ENCODE measurements at places on chromosomes 3 and 15.

GRCh38 chr3:114112696-114113095 is 56.2 kb downstream of the QTRT2 start:
- no peak for DNase-seq

- DNase-seq, result no peak
Observed at GRCh38 chr15:28051955-28052633, 47.0 kb downstream of the OCA2 start.

- DNase-seq, result no peak
Observed at GRCh38 chr15:72845981-72846383, 62.4 kb upstream of the ADPGK start.

DNA sequence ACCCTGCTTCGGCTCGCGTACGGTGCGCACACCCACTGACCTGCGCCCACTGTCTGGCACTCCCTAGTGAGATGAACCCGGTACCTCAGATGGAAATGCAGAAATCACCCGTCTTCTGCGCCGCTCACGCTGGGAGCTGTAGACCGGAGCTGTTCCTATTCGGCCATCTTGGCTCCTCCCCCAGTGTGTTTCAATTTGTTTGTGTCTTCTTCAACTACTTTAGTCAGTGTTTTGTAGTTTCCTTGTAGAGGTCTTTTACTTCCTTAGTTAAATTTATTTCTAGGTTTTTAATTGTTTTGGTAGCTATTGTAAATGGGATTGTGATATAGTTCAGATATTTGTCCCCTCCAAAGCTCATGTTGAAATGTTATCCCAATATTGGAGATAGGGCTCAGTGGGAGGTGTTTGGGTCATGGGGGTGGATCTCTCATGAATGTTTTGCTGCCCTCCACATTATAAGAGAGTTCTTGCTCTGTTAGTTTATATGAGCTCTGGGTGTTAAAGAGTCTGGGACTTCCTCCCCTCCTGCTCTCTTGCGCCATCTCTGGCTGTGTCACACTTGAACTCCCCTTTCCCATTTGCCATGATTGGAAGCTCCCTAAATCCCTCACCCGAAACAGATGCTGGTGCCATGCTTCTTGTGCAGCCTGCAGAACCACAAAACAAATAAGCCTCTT is 304.4 kb downstream of the DOCK3 start:
- DNase-seq, result no peak

GRCh38 chr3:184669578-184669977 is 42.3 kb downstream of the MAGEF1 start:
- no peak for DNase-seq

DNA sequence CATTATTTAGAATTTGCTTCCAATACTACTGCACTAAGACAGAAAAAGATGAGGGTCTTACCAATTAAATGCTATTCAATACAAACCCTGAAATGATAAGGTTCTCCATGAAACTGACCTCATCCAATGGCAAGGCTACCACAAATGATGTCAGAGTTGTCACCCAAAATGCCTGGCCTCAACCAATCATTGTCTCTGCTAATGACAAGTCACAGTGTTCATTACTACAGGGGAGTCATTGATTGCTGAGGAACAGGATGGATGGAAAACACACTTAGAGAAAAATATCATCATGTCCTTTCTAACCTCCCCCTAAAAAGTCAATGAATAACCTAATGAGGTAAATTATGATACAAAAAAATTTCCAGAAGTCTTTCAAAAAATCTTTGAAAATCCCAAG is 91.0 kb downstream of the FOXP1 start:
- no peak for DNase-seq

DNA sequence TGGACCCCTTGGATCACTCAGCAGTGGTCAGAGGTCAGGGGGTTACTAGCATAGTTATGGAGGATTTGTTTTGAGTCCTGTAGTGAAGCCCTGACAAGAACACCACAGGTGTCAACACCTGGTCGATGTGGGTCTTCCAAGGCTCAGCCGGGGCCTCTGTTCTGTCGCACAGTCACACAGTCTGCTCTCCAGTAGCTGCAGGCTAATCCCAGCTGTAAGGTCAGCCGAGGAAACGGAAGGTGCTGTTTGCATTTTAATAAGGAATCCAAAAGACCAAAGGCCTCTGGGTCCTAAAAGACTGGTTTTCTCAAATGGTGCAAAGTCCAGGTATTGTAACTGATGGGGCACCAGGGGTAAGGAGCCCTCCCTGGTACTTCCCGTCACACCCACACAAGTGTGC is 71.7 kb downstream of the RPLP1 start:
- no peak for DNase-seq

DNA sequence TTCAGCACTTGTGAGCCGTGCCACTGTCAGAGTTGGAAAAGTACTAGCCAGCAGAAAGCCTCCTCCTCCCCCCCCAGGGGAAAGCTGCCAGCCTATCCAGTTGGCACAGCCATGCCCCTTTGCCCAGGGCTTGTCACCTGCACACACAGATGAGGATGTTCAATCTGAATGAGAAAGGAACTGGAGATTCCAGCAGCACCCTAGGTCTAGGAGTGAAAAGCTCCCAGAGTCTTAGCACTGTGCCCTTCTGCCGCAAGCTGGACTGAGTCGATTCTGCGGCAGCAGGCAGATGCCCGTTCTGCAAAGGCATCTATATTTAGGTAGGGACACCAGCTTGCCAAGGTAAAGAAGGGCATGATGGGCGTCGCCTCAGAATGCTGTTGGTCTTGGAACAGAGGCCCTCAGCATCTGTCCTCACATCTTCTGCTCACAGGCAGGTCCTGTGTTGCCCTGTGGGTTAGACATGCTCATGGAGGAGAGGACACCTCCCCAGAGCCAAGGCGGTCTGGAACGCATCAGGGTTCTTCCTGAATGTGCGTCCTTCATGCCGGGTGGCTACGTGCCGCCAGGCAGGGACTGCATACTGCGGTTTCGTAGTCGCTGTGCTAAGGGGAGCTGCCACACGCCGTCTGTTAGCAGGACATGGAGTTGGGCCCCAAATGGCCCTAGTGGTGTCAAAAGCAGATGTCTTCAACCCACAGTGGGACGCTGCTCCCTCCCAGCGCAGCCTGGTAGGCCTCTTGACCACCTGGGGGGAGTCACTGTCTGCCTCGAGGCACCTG is 109.5 kb downstream of the VGLL4 start:
- no peak for DNase-seq

GRCh38 chr3:128349963-128350599 is 116.6 kb downstream of the DNAJB8 start:
- no peak for DNase-seq

DNA sequence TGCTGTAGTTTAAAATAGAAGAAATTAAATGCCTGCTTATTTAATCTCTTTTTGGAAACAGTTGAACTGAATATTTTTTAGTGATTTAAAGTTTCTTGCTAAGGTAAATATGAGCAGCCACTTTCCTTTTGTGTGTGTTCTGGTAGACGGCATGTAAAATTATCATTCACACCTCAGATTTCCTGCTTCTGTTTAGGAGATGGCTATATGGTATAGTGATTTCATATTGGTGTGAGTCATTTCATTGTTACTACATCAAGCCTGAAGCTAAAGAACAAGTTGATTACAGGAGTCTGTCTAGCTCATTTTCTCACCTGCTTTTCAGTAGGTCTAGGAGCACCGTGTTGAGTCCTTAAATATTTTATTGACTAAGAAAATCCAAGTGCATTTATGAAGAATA is 2.2 kb downstream of the LRCH3 start:
- peak; percentile 6 for DNase-seq

DNA sequence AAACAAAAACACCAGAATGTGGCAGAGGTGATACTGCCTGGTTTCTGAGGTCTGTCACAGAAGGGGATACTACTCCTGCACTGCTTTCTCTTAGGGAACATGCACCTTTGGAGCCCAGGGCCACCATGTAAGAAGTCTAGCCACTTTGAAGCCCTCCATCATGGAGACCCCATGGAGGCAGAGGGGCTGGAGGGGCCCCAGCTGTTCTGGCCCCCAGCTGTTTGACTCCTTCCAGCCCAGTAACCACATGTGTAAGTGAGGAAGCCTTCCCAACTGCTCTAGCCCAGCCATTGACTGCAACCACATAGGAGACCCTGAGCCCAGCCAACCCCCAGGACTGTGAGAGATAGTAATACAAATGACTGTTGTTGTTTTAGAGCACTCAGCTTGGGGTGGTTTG is 9.0 kb upstream of the IGDCC4 start:
- DNase-seq, result no peak

DNA sequence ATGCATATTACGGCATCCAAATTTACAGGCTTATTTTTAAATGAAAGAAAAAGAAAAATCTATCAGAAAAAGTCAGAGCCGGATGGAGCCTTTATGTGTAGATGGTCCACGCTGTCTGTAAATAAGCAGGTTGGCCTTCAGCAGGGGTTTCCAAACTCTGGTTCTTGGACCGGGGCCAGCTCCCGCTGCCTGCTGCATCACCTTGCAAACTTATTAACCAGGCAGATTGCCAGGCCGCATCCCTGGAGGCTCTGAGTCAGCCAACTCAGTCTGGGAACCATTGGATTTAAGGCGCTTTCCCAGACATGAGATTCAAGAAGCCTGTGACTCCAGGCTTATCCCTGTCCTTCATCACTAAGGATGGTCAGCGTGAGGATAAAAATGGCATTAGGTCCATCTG is 212.4 kb downstream of the OPA1 start:
- peak; percentile 91 for DNase-seq

- no peak for DNase-seq
Observed at GRCh38 chr3:195466251-195466650, 23.4 kb upstream of the ACAP2 start.

GRCh38 chr15:35437157-35437556 is 108.8 kb downstream of the DPH6 start:
- no peak for DNase-seq

DNA sequence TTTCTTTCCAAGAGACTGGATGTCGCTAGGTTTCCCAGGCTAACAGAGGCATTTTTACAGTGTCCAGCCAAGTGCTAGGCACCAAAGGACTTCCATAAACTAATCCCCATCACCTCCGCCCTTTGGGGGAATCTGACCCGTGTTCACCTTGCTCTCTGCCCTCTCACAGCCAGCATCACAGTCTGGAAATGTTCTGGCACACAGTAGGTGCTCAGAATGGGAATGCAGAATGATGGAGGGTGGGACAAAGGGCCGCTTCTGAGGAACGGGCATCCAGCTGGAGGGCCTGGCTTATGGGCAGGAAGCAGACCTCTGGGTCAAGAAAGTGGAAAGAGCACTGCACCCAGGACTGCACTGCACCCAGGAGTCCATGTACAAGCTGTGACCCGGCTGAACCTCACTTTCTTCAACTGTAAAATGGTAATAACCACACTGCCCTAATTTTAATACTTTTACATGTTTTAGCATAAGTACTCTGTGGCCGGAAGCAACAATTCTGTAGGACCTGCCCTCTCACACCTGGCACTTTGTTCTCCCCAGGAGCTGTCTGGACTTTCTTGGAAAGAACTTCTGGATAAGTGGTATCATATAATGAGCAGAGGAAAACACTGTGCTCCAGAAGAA is 901 bp upstream of the NMB start:
- no peak for DNase-seq

All from LoVo (cell line).